ENCODE measurements at places on chromosomes 1 and 21. TPM values are rescaled to one million over a fixed set of nuclear protein-coding genes. Genes with fewer than 3 reads are reported as not detected.

DNA sequence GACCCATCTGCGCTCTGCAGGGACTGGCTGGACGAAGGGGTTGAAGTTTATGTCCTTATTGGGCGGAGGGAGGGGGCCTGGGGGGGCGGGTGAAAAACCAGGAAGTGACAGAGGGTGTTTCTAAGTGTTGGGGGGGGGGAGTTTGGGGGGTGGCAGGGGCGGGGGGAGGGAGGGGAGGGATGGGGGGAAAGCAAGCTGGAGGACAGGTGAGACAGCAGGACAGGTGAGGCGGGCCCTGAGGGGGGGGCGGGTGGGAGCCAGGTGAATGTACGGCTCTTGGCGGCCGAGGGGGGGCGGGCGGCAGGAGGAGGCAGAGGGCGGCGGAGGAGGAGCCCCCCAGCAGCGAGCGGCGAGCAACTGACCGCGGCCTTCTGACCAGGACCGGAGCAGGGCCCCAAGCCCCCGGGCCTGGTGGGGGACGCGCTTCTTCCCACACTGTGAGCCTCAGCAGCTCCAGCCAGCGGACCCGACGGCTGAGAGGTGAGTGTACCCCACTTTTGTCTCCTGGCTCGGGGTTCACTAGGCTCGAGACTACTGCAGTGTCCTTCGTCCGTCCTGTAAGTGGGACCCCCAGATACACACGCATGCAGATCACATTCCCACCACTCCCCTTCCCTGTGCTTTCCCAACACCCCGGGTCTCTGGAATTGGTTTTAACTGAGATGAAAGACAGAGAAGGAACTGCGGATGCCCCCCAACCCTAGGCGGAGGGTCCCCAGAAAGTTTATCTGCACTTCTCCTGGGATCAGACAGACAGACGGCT lies at the start of gene ZBTB7B:
ZBTB7B (plus strand) TSS at position 339 of the 763 bp plus-strand sequence. CDS start 11,859 bp downstream, outside the sequence.
- peak; percentile 59 for DNase-seq

The GJB3 gene
- total RNA-seq: not detected

DNA sequence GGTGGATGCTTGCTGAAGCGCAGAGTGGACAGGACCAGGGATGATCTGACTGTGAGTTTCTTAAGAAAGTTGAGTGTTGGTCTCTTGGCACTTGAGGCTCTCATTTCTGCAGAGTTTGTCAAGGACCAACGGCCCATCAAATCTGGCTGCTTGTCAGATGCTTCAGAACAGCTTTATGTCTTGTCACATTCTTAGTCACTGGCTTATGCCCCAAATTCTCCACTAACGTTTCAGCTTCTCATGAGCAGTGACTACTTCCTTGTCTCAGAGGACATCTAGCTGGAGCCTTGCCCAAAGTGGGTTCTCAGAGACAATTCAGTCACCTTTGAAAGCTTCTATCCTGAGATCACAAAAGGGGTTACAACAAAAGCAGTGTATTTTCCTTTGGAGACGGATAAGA lies 92.3 kb downstream of the ST6GALNAC5 start:
- DNase-seq: no peak

GRCh38 chr1:234969581-234970400 lies 158.8 kb downstream of the TOMM20 start:
- peak; percentile 90 for DNase-seq

- no peak for DNase-seq
Observed at GRCh38 chr1:192527111-192527795, 48.3 kb upstream of the RGS1 start.

DNA sequence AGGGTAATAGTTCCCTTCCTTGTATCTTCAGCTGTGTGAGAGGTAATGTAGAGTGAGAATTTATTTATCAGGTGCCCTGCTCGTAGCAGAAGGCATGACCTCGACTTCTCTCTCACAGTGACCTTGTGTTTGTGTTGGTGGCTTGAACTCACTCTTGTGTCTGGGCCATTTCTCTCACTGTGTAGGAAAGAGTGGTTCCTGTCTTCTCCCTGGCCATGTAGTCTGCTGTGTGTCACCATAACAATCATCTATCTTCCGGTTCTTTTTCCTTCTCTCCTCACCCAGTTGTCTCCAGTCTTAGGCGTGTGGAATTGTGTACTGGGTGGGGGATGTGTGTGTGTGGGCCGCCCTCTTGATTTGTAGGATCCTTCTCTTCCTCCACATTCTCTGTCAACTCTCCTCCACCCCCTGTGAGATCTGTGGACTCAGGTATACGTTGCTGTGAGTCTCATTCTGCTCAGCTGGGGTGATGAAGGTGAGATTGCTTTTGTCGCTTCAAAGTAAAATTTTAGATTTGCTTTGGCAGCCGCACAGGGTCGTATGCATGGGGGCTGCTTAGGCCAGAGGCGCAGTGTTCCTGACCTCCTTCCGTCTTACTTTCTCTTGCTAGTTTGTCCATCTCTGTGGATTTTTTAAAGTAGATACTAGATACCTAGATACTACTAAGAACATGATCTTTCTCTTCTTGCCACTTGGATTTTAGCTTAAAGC lies 31.6 kb downstream of the MAPKAPK2 start:
- DNase-seq: no peak

DNA sequence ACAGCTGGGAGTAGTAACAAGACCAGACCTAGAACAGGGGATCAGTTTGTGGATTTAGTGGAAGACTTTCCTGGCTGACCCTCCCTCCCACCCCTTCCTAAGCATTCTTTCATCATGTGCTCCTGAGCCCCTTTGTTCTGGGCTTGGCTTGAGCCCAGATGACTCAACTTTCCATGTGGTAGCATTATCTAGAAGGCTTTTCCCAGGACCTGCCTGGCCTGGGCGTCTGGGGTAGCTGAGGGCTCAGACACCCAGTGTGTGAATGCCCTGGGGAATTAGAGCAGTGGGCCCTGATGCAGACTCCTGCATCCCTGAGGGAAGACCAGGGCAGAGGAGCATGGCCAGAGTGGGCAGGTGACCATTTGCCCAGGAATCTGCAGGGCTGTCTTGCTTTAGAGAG lies 44.1 kb upstream of the TSPAN2 start:
- no peak for DNase-seq

DNA sequence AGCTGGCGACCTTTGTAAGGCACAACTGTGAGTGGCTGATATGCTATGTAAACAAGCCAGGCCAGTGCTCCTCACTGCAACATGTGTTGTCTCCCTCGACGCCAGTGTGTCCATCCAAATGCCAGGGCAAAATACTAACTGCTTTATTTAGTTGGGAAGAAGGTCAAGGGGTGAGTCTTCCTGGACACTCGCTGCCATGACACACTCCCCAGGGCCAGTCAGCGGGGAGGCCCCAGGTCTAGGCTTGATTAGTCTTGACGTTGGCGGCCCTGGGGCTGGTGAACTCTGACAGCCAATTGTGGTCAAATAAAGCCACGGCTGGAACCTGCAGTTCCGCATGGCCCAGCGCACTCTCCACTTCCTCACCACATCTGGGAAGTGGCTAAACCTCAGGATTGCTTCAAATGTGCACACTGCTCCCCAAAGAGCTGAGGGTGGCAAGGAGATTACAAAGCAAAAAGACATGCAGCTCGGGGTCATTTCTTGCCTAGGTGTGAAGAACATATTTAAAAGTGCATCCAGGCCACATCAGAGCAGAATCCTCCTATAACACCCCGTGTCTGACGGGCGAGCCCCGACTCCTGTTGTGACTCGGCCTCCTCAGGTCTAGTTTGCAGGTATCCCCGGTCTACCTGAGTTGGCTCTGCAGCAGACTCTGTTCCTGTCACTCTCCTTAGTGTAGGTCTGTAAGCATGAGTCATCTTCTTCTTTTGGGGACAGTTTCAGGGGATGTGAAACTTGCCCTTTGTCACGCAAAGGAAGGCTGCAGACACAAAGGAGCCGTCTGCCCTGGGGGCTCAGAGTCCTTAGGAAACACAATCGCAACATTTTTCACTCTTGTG lies 183.5 kb downstream of the RUNX1 start:
- DNase-seq: peak; percentile 61

The AADACL4 gene
- not detected for total RNA-seq

The PRKCZ gene
- total RNA-seq: 47.2 TPM
